ENCODE measurements at places on chromosomes 11 and 22.

- DNase-seq = no peak
Measured at GRCh38 chr11:1049431-1049891, 12.9 kb upstream of the MUC6 start.

GRCh38 chr11:119513131-119513805 lies 90.3 kb upstream of the THY1 start:
- DNase-seq = no peak

DNA sequence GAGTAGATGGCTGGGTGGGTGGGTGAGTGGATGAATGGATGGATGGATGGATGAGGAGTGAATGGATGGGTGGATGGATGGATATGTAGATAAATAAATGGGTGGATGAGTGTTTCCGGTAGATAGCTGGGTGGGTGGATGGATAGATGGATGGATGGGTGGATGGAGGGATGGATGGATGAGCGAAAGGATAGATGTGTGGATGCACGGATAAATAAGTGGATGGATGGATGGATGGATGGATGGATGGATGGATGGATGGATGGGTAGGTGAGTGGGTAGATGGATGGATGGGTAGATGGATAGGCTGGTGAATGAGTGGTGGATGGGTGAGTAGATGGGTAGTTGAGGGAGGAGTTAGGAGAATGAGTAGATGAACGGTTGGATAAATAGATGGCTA lies 349.3 kb downstream of the MN1 start:
- DNase-seq = no peak

DNA sequence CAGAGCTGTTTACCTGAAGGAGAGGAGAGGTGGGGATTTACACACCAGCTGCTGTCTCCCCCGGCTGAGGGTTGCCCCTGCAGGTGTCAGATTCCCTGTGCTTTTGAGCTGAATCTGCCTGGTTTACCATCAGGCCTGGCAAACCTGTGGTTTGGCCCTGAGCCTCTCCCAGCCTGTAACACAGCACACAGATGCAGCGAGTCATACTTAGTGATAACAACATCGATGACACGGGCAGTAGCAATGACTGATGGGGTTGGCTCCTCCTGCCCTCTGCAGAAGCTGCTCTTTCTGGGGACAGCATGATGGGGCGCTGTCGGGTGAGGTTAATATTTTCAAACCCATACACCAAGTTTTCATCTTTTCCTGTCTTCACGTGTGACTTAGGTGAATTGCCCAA lies 380.0 kb upstream of the B3GAT1 start:
- no peak for DNase-seq

DNA sequence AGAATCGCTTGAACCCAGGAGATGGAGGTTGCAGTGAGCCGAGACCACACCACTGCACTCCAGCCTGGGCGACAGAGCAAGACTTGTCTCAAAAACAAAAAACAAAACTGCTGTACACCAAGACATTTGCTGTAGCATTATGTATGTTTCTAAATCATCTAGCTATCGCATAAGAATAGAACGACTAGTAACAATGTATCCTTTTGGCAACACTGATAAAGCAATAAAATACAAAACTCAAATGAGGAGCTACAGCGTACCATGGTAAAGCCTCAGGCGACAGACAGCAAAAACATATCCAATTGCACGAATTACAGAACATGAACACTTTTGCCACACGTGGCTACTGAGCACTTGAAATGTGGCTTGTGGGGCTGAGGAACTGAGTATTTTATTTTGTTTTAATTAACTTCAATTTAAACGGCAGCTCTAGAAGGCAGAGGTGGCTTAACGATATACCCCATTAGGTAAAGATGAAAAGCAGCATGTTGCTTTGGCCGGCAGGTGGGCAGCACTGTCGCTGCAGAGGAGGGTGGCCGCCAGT lies 2.3 kb downstream of the TUBGCP6 start:
- no peak for DNase-seq

DNA sequence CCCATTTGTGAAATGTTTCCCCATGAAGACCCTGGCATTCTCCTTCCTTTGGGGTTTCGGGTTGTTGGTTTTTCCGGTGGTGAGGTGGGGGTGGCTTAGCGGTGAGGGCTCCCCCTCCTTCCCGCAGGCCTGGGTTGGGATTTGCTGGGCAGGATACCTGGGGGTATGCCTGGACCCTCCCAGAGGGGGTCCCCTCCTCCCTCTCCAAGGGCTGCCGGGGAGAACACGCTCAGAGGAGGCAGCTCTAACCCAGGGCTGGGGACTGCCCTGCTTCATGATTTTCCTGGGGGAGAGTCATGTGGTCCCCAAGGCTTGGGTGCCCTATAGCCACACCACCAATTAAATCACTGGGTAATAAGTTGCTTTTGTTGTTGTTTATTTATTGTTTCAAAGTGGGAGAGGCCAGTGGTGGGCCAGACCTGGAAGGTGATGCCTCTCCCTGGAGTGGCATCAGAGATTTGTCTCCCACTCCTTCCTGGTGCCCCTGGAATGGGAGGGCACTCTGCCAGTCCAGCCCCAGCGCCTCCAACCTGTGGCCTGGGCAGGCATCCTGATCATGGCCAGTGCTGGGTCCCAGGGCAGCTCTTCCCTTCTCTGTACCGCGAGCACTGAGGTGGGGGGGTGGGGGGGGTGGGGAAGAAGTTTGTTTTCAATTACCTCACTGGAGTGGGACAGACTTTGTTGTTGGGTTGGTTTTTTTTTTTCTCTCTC lies 1.3 kb upstream of the CLCF1 start:
- DNase-seq = no peak

Data from HEK293T (cell line).